ENCODE measurements at places on chromosomes 3 and 15.

DNA sequence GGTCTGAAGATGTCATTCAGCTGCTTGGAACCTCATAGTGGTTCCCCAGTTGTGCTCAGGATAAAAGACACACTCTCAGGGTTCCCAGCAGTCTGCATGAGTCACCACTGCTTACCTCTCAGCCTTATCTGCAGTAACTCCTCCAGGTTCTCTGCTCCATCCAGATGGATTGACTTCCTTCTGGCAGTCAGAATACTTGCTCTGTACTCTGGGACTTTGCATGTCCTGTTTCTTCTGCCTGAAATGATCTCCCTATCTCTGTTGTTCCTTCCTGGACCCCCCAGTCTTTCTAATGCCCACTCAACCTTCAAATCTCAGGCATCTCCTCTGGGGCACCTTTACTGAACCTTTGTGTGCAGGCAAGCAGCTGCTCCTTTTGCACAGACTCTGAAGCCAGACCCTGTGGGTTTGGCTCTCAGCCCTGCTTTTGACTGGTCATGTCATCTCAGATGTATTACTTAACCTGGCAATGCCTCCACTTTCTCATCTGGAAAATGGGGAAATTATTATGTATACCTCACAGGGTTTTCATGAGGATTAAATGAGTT is 38.4 kb downstream of the ITPR1 start:
- DNase-seq = peak; percentile 9

DNA sequence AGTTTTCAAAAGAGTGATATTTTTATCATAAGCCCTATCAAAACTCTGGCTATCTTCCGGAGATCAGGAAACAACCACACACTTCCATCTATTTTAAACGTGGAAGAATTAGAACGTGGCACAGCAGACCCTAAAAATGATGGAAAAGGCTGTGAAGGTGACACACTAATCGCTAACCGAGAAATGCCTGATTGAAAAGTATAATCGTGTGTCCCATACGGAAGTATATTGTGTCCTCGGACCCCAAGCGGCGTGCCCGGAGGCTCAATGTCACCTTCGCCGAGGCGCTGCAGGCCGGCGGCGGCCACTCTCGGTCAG is 642 bp downstream of the COX5A start:
- DNase-seq = no peak

DNA sequence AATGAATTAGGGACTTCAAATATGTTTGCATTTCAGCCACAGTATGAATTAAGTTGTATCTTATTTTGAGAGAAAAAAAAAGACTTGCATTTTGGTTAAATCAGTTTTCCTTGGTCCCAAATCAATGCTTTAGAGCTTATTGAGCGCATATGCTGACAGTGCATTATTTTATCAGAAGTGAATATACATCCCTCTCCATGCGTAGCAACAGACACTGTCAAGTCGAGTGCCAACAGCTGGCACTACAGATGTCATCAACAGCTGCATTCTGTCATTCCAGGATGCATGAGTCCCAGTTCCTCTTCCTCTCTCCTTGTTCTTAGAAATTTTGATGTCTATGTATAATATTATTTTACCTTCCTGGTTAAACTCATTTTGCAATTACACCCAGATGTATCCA is 156.1 kb upstream of the FOXB1 start:
- DNase-seq = no peak

- no peak for DNase-seq
Measured at GRCh38 chr15:89096664-89097063, 8.4 kb downstream of the ABHD2 start.

DNA sequence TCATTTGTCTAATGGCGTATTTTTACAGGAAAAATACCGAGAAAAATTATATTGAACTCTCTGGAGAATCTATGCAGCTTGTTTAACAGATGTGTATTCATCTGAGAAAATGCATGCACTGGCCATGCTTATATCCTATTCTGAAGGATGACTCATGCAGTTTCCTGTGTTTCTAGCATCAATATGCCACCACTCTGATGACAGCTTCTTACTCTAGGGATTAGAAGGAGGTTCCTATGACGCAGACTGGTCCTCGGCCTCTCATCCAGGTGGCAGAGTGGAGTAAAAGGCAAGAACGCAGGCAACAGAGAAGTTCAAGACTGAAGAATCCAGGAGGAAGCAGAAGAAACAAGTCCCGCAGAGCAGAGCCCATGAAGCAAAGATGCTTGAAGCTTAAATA is 910.0 kb upstream of the ROBO1 start:
- DNase-seq = no peak

DNA sequence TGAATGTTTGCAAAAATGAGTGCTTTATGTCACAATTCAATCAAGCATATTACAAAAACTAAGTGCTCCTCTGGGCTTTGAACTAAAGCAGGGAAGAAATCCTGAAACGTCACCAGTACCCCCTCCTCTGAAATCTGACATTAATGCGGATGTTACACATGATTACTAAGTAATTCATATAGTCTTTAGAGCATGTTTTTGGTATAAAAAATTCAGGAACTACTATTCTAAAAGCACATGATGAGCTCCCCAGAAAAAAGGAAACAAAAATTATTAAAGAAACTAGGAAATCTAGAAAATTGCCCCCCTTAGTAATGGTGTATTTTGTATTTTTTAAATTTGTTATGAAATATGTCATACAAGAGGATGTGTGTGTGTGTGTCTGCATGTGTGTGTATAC is 87.7 kb downstream of the MYO5A start:
- DNase-seq = no peak

GRCh38 chr15:62994975-62995681 is 47.4 kb upstream of the TPM1 start:
- no peak for DNase-seq

DNA sequence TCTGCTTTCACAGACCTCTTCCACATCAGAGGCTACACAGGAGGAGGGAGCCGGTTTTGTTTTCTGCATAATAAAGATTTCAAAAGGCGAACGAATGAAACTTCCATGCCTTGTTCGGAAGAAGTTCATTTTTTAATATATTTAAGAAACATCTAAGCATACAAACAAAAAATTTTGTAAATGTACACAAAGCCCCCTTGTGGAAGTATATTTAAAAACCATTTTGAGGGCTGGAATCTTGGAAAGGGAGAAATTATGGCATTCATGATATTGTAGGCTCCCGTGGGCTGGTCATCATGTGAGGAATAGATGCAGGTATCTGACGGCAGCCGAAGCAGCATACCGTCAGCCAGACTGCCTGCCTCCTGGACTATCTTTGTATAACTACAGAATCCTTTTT is 90.4 kb downstream of the MECOM start:
- no peak for DNase-seq

DNA sequence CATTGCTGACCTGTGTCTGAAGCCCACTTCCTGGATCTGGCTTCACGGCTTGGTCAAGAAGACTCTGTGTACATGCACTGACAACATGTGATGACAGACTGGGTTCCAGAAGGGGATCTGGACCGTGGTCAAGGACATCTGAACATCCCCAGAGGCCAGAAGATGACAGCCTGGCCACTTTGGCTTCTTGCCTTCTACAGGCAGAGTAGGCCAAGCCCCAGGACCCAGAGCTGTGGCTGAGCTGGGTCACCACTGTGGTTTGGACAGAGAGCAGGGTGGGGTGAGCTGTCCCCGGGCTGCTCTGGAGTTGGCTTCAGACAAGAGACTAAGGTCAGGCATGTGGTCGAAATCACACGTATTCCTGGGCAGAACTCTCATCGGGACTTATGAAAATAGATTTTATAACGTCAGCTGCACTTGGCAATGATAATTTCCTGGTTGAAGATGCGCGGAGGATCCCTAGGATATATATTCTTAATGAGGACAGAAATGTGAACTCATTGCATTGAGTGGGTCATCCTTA is 114.1 kb upstream of the FRMD4B start:
- no peak for DNase-seq

- no peak for DNase-seq
Measured at GRCh38 chr15:93830221-93831080, 400.9 kb upstream of the MCTP2 start.

DNA sequence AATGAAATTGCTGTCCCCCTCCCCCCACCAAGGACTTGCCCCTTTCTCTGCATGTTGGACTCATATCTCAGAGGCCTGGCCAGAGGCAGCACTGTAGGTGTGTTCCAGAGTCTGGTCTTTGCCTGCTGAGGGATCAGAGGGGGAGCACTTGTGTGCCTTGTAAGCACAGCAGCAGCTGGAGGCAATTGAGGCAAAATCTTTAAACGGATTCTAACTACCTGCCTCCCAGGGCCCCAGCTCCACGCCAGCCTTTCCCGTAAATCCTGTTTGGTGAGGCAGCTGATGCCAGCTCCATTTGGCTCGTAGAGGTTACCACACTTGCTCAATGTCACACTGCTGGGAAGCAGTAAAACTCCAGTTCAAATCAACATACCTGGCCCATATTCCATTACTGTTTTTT is 2.3 kb upstream of the IDH2 start:
- DNase-seq = no peak

DNA sequence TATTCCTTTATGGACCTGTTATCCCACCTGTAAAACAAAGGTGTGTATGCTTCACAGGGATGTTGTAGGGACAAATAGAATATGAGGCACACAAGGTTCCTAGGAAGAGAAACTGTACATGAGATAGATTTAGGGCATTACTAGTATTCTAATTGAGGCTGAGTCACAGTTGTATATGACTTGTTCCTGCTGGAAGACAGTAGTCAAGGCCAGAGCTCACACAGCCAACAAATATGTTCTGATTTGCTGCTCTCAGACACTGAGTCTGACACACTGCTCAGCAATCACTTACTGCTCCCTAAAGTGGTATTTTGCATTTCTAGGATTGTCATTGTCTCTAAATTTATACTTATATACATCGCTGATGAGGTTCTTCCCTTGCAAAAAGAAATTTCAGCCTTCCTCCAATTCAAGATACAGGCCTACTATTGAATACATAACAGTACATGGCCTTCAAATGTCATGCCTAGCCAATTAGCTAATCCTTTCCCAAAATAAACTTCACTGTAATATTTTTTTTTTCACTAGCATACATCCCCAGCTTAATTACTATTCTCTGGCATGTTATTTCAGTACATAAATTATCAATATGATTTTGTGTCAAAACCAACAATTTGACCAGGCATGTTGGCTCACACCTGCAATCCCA is 69.8 kb downstream of the TIGIT start:
- peak; percentile 51 for DNase-seq

DNA sequence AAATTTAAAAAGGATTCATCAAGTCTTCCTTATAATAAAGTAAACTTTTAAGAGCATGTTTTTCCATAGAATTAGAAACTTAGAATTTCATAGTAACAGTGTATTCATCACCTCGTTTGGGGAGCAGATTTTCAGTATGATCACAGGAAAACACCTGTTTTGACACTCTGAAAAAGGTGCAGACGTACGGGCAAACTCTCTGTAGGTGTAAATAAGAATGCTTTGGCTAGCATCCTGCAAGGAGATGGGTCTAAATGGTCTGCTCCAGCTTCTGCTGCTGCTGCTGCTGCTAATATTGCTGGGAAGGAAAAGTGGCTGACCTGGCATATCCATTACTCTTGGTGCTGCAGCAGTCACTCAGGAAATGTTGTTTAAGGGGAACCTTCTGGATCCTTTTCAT is 66.0 kb downstream of the MBNL1 start:
- DNase-seq = no peak

GRCh38 chr3:14565868-14566588 is 25.9 kb upstream of the GRIP2 start:
- no peak for DNase-seq

- no peak for DNase-seq
Measured at GRCh38 chr3:196662711-196663571, 23.4 kb downstream of the NRROS start.

DNA sequence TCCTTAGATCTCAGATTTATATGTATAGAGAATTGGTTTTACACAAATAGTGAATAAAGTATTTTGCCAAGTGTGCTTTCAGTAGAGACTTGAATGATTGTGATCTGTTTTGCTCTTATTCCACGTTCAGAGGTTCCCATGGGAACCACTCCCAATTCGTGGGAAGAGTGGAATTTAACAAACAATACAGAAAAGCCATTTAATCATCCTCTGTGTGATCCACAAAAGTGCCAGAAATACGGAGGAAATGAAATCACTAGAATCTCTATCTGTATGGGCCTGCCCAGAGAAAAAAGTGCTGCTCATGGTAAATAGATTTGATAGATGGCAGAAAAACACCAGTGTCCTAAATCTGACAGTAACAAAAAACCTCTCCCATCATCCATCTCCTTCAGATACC is 56.0 kb downstream of the CNTN4 start:
- DNase-seq = no peak

DNA sequence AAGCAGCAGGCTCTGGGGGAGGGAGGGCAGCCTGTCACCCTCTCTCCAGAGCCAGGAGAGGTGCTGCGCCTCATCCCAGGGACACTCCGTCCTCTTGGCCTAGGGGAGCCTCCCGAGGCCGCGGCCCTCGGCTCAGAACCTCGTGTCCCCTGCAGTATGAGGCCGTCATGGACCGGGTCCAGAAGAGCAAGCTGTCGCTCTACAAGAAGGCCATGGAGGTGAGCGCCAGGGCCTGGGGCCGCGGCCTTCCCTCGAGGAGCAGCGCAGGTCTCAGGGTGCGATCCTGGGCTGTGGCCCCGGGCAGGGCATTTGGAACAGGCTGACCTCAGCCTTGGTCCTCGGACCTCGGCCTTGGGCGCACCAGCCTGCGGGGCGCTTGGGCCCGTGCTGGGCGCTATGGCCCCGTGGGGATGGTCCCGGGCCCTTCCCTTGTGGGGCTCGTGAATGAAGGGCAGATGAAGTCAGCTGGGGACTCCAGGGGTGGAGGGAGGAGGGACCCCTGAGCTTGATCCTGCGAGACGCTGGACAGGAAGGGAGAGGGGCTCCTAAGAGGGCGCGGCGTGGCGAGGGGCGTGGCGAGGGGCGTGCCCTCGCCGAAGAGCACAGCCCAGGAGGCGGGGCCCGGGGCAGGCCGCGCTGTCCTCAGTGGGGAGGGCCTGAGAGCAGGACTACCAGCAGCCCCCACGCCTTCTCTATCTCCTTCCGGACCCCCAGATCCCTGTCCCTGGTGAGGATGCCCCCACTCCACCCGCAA is 32.9 kb downstream of the PSTPIP1 start:
- DNase-seq = no peak

DNA sequence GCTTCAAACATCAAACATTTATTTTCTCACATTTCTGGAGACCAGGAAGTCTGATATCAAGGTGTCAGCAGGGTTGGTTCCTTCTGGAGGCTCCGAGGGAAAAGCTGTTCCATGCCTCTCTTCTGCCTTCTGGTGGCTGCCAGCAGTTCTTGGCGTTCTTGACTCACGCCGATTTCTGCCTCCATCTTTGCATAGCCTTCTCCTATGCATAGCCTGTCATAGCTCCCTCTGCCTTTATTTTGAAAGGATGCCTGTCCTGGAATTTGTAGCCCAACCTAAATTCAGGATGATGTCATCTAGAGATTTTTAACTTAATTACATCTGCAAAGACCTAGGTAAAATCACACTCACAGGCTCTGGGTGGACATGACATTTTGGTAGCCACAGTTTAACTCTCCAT is 70.4 kb downstream of the RGMA start:
- DNase-seq = no peak

DNA sequence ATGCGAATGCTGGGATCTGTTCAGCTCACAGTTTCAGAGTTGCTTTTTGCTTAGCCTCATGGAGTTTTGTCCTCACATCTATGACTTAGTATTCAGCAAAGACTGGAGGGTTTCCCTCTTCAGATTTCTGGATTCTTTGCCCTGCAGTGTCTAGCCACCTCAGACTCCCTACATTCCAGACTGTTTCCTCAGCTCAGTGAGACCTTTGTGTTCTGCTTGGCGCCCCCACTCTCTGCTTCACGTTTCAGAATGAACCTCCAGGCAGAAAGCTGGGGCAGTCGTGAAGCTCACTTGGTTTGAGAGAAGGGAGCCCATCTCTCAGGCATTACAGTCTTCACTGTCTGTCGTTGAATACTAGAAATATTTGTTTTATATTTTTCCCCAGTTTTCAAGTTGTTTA is 118.1 kb downstream of the CACNA1D start:
- DNase-seq = no peak

- peak; percentile 18 for DNase-seq
Measured at GRCh38 chr3:70360979-70361760, 48.7 kb upstream of the MDFIC2 start.

All from kidney epithelial cell (primary cell).